ENCODE measurements at places on chromosomes 6 and 20.

- DNase-seq = no peak
Measured at GRCh38 chr6:167807756-167808155, 19.0 kb upstream of the AFDN start.

- no peak for DNase-seq
Measured at GRCh38 chr6:138205437-138206094, 12.7 kb downstream of the PBOV1 start.

DNA sequence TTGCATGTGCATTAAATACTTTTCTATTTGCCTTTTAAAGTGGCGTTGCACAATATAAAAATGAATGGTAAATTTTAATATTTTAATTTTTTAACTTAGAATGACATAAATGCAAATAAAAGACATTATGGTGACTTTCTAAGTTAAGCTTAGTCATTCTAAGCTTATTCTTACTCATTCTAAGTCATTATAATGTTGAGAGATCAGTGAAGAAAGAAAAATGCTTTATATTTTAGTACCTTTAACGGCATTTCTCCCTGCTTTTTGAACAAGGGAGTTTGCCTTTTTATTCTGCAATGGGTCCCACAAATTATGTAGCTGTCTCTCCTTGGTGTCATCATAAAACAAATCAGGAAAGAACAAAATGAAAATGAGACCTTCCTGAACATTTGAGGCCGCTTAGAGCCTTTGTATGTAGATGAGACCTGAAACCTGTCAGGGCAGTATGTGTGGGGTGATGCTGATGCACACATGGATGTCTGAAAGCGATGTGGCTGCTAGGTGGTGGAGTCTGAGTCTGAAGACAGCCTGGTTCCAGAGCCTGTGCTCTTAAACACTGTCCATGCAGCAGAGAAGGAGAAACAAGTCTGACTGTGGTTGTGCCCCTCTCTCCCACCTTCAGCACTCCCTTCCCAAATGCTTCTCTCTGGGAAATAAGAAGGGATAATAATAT lies 158.0 kb downstream of the PHF3 start:
- no peak for DNase-seq

GRCh38 chr6:6417475-6417874 lies 97.0 kb upstream of the F13A1 start:
- DNase-seq = no peak

DNA sequence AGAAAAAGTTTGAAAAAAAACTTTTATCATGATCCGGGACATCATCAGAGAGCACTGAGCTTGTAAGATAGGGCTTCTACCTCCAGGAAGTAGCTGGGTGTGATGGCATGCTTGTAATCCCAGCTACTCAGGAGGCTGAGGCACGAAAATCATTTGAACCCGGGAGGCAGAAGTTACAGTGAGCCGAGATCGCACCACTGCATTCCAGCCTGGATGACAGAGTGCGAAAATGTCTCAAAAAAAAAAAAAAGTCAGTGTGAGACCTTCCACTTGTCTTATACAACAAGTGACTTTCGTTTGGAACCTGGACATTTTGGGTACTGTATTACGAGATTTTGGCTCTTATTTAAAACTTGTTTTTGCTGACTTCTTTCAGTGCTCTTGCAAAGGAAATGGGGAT lies 5.9 kb upstream of the SLC13A3 start:
- no peak for DNase-seq

GRCh38 chr6:53714888-53715287 lies 49.3 kb upstream of the KLHL31 start:
- DNase-seq = no peak

- no peak for DNase-seq
Measured at GRCh38 chr6:56204134-56204533, 43.2 kb downstream of the COL21A1 start.

DNA sequence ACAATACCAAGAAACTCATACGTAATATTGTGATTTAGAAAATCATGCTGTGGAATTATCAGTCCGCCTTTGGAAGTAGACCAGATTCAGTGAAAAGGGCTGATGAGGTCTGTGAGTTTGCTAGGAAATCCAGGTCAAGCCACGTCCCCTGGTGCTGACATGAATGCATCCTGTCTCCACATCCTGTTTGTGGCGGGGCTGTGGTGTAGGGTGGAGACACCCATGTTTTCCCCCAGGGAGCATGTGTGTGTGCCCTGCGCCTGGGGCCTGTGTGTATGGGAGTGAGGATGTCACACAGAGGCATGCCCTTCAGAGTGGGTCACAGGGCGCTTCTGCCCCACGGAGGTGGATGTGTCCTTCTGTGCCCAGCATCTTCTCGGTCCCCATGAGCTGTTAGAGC lies 109.1 kb downstream of the SASH1 start:
- DNase-seq = peak; percentile 25

DNA sequence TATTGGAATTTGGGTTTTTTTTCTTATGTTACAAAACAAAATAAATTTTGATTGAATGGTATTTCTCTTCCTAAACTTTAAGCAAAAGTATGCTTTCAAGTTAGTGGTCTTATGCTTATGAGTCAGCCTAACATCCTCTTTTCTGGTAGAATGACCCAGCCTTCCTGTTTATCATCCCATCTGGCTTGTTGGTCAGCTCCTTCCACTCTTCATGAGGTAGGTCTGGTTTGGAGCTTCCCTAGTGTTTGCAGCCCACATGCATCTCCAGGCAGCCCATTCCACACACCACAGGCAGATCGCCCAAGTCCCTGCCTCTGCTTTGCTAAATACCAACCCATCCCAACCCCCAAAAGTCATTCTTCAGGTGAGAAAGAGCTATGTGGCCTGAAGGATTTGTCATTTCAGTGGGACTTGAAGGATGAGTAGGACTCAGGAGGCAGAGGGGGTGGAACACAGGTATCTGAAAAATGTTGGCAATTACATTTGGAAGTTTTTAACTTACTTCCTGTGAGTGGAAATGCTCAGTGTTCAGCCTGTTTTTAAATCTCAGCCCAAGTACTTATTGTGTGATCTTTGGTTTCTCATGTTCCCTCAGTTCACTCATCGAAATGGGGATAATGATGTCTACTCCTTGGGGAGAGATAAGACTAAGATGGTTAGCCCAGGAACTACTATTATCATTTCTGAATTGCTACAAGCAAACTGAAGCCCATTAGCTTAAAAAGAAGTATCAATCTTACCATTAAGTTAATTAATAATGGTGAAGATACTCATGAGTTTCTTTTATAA lies 294.0 kb downstream of the ADGB start:
- DNase-seq = no peak

DNA sequence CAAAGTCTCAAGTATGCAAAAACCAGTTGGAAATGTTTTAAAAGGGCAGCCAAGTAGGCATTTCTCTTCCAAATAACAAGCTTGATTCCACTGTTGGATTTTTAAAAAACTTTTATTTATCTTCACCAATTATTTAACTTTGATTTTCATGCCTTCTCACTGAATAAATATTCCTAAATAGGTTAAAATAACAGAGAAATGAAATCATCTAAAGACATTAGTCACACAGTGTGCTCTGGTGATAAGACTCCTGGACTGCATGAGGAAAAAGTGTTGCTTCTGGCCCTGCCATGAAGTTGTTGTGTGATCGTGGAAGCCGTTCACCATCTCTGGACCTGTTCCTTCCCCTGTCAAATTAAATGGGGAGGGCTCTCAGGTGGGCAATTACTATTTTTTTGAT lies 33.8 kb upstream of the IGF2R start:
- DNase-seq = no peak

DNA sequence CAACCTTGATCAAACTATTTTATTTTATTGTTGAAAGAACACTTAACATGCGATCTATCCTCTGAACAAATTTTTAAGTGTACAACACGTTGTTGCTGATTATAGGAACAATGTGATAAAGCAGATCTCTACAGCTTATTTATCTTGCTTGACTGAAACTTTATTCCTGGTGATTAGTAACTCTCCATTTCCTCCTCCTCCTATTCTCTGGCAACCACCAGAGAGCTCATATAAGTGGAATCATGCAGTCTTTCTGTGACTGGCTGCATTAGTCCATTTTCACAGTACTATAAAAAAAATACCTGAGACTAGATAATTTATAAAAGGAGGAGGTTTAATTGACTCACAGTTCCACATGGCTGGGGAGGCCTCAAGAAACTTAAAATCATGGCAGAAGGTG lies 218.1 kb downstream of the LRFN2 start:
- DNase-seq = no peak

DNA sequence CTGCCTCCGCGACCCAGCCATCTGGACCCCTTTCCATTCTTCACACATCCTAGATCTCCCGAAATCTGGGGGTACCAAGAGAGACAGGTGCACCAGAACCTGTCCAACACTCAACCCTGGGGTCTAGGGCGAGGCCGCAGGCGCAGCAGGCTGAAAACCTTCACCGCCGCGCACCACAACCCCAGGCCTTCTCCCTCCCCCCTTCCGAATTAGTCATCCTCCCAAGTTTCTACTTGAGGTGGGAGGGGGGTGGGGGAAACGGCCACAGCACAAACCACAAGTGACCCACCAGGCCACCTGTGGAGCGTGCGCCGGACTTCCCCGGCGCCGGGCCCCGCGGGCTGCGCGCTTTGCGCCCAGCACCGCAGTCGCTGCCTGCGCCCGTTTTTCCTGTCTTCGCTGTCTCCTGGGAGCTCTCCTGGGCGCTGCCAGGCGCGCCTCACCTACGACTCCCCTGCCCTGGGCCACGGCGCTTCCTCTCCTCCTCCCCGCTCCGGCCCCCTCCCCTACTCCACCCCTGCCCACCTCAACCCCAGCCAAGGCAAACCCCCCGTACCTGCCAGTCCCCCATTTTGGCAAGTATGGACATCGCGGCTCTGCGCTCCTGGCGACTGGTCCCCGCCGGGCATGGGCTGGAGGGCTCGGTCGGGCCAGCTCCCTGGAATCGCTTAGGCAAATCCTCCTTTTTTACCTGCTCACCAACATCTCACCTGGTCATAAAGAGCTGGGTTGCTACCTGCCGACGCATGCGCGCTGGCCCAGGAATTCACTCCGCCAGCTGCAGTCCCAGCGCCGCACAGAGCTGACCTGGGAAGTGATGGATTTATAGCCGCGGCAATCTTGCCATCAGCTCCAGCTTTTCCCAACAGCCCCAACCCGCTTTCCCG lies 4.2 kb upstream of the TFAP2A start:
- no peak for DNase-seq

DNA sequence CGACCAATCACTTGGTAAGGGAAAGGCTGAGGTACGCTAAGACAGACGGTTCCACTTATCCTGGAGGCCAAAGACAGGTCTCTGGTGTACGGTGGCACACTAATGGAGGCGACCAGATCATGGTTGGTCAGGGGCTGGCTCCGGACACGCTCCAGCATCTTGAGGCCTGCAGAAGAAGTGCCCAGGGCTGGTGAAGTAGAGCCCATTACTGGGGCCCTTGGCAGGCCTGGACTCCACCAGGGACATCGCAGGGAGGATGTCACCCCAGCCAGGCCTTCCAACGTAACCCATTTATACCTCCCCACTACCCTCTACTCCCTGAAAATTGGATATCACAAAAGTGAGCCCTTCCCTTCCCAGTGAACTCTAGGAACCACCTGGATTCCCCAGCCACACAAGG lies 16.2 kb downstream of the KHDC1L start:
- DNase-seq = no peak

GRCh38 chr6:85676086-85676729 lies 33.5 kb upstream of the SYNCRIP start:
- no peak for DNase-seq

DNA sequence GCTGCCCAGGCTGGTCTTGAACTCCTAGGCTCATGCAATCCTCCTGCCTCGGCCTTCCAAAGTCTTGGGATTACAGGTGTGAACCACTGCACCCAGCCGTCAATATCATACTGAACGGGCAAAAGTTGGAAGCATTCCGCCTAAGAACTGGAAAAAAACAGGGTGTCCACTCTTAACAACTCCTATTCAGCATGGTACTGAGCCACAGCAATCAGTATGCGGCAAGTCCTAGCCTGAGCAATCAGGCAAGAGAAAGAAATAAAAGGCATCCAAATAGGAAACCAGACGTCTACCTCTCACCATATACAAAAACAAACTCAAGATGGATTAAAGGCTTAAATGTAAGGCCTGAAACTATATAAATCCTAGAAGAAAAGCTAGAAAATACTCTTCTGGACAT lies 83.1 kb downstream of the FKBP5 start:
- DNase-seq = no peak

GRCh38 chr20:57309544-57310115 lies 20.0 kb upstream of the SPO11 start:
- DNase-seq = no peak

GRCh38 chr20:21609221-21609620 lies 95.4 kb upstream of the NKX2-2 start:
- no peak for DNase-seq

DNA sequence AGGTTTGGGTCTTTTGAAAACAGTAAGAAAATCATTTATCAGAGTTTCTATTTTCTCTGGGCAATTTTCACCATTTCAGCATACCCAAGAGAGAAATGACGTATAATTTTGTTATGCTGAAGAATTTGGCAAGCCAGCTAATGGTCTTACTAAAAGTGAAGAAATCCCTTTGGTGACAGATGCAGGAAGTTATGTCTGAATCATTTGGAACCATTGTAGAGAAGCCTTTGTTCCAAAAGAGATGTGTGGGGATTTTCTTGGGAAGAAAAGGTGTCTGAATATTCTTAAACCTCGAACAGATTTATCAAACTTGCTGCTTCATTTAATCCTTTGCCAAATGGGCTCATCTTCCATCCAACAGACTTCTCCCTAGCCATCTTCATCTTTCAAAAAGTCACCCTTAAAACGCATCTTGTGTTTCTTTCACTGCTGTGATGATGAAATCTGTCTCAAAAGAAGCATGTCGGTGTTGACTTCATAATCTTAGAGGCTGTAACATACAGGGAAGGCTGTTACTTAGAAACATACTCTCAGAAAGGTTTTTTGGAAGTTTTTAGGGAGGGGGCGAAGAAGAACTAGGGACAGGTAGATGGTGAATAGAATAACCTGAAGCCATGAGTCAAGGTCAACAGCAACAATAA lies 39.5 kb downstream of the CITED2 start:
- DNase-seq = no peak

GRCh38 chr6:134295953-134296553 lies 21.9 kb downstream of the SGK1 start:
- no peak for DNase-seq

DNA sequence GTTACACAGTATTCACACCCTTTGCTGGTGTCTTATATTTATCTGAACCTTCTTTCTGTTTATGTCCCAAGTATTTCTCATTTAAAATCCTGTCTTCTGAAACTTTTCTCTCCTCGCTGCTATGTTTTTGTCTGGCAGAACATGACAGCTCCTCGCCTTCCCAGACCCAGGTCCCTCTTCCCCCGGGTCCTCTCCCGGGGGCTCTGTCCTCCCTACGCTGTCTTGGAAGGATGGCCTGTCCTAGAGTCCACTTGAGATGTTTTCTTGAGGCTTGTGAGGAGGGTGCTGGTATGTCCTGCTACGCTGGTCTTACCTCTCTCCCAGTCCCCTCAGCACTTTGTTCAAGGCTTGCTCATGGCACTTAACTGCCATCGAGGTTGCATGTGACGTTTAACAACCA lies 6.2 kb downstream of the GID8 start:
- DNase-seq = no peak
